Aortic smooth muscle cell (primary cell): ENCODE measurements at places on chromosomes 5 and 9. TPM values are rescaled to one million over a fixed set of nuclear protein-coding genes. Genes with fewer than 3 reads are reported as not detected.

ZDHHC11B gene
- total RNA-seq, result 0.26 TPM in 1 of 2 replicates, not detected in the other

FOXD4L3 gene
- total RNA-seq, result 0.13 TPM in 1 of 2 replicates, not detected in the other

PSMD5 gene
- total RNA-seq, result 21.5 and 29.2 TPM in 2 replicates

PTTG1 gene
- 151 and 152 TPM in 2 replicates for total RNA-seq

SPINK9 gene
- not detected in 2 replicates for total RNA-seq

WNT8A gene
- not detected in 2 replicates for total RNA-seq

ABO gene
- not detected in 2 replicates for total RNA-seq

ZNF454 gene
- total RNA-seq, result 1.1 and 1.6 TPM in 2 replicates

FAM78A gene
- total RNA-seq, result 0.40 and 0.44 TPM in 2 replicates

RFX3 gene
- 2.0 and 2.9 TPM in 2 replicates for total RNA-seq

SAXO1 gene
- total RNA-seq, result under 0.01 TPM in 2 replicates

LCN12 gene
- total RNA-seq, result 0.26 and 0.37 TPM in 2 replicates

PCDHGC4 gene
- 2.0 and 3.2 TPM in 2 replicates for total RNA-seq

SPINK7 gene
- not detected in 2 replicates for total RNA-seq

CDH12 gene
- not detected in 2 replicates for total RNA-seq

PCDH1 gene
- total RNA-seq, result 5.7 and 7.0 TPM in 2 replicates
